ENCODE measurements at places on chromosomes 6 and 20. TPM values are rescaled to one million over a fixed set of nuclear protein-coding genes. Genes with fewer than 3 reads are reported as not detected.

- no peak overlapping the region for H3K27ac ChIP-seq
- no peak for ATAC-seq
- no peak overlapping the region for H3K4me3 ChIP-seq
Measured at GRCh38 chr6:110596354-110596753, 119.9 kb upstream of the SLC22A16 start.

GRCh38 chr6:166402582-166403277 is 20.0 kb upstream of the MPC1 start:
- no peaks in the 10 kb centered on the region for H3K4me1 ChIP-seq
- no peak for ATAC-seq
- H3K36me3 ChIP-seq = no peaks in the 10 kb centered on the region
- no peak overlapping the region for H3K4me3 ChIP-seq

GRCh38 chr20:34922654-34923381 is 32.8 kb downstream of the GSS start:
- H3K27me3 ChIP-seq = no peaks in the 10 kb centered on the region
- H3K36me3 ChIP-seq = peaks cover 16% of the 10 kb centered on the region
- no peak for ATAC-seq
- H3K4me1 ChIP-seq = peaks cover 23% of the 10 kb centered on the region
- no peak overlapping the region for H3K27ac ChIP-seq

DNA sequence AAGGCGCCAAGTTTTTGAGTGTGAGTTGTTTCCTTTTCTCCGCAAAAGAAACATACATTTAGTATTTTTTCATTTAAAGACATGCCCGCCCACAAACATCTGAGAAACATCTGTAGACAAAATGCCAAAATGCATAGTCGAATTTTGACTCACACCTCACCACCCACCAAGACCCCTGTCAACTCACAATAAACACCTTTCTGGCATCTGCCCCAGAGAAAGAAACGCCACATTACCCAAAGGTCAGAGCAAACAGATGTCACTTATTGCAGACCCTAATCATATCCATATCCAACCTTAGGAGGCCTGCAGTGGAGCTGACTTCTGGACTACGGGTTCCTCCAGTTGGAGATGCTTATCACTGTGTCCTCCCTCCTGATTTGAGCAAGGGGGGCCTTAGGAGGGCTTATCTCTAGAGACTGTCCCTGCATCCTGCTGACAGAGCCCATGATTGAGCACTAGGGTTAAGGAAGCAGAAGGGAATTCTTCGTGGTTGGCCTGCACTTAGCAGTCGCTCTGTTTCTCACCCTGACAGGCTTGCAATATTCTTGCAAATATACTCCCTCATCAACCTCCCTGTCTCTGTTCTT is 90.5 kb upstream of the TBX18 start:
- no peak for ATAC-seq
- H3K27ac ChIP-seq = no peak overlapping the region
- no peaks in the 10 kb centered on the region for H3K27me3 ChIP-seq
- no peaks in the 10 kb centered on the region for H3K4me1 ChIP-seq
- H3K4me3 ChIP-seq = no peak overlapping the region
- no peaks in the 10 kb centered on the region for H3K36me3 ChIP-seq

- ATAC-seq = peak; percentile 35
- H3K4me3 ChIP-seq = no peak overlapping the region
- no peaks in the 10 kb centered on the region for H3K27me3 ChIP-seq
- no peaks in the 10 kb centered on the region for H3K4me1 ChIP-seq
- no peak overlapping the region for H3K27ac ChIP-seq
- H3K36me3 ChIP-seq = no peaks in the 10 kb centered on the region
Measured at GRCh38 chr6:140101367-140101766, 726.9 kb upstream of the CITED2 start.

DNA sequence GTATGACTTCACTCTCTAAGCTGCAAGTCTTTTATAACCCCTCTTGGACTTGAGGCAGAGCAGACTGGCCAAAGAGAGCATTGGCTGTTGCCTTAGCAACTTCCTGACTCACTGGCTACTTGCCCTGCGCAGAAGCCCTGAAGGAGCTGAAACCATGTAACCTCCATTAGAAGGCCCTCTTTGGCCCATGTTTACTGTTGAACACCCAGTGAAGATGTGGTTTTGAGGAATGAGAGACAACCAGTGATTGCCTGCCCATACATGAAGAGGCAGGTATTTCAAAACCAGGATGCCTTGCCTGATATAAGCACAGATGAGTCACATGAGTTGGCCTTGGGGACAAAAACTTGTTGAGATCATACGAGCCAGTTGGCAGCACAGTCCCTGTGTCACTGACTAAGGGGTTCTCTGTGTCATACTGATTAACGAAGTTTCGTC is 182.5 kb downstream of the EDN1 start:
- peaks cover 15% of the 10 kb centered on the region for H3K27me3 ChIP-seq
- no peak for ATAC-seq
- no peaks in the 10 kb centered on the region for H3K36me3 ChIP-seq
- H3K4me3 ChIP-seq = no peak overlapping the region
- H3K27ac ChIP-seq = no peak overlapping the region

GRCh38 chr6:101776919-101777350 is 383.4 kb downstream of the GRIK2 start:
- H3K4me3 ChIP-seq = no peak overlapping the region
- no peaks in the 10 kb centered on the region for H3K27me3 ChIP-seq
- H3K4me1 ChIP-seq = no peaks in the 10 kb centered on the region
- no peak for ATAC-seq

DNA sequence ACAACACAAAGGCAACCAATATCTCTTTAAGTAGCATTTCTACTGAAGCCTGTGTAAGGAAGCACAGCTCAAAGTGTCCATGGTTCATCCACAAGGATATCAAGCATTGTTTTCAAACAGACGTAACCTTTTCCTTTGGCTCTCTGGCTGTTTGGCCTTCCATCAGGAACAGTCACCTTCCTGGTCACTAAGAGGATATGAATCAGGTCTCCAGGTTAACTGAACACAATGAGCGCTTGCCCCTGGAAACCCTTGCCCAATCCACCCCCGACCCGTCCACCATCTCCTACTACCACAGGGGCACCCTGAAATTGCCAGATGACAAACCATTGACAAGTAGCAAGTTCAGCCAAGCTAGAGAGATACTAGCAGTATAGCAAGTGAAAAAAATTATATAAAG is 114.4 kb upstream of the COL21A1 start:
- H3K27me3 ChIP-seq = peaks cover 9% of the 10 kb centered on the region
- H3K36me3 ChIP-seq = no peaks in the 10 kb centered on the region
- no peaks in the 10 kb centered on the region for H3K4me1 ChIP-seq

DNA sequence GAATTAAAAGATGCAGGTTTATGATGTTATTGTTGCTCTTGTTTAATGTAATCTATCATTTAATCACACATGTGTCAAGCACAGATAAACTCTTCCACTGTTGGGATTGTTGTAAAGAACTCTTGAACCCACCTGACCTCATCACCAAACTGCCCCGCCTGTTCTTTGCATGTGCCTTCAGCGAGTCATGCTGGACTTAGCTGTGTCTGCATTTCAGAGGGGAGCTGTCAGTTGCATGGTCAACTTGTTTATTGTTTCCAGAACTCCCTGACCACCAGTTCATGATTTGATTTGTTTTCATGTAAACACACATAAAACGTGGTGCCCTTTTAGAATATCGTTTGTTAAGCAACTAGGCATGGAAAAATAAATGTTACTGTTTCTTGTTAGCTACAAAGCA is 93.6 kb downstream of the KHDC1L start:
- no peak overlapping the region for H3K4me3 ChIP-seq
- H3K27me3 ChIP-seq = peaks cover 22% of the 10 kb centered on the region
- peaks cover 5% of the 10 kb centered on the region for H3K4me1 ChIP-seq
- H3K36me3 ChIP-seq = no peaks in the 10 kb centered on the region

GRCh38 chr20:24720957-24721356 is 228.1 kb upstream of the CST7 start:
- H3K27ac ChIP-seq = no peak overlapping the region
- no peak for ATAC-seq
- H3K4me3 ChIP-seq = no peak overlapping the region
- no peaks in the 10 kb centered on the region for H3K4me1 ChIP-seq
- peaks cover 27% of the 10 kb centered on the region for H3K27me3 ChIP-seq

GRCh38 chr6:132962936-132963868 is 148.8 kb downstream of the RPS12 start:
- H3K27ac ChIP-seq = no peak overlapping the region
- no peak overlapping the region for H3K4me3 ChIP-seq
- H3K4me1 ChIP-seq = no peaks in the 10 kb centered on the region
- peak; percentile 62 for ATAC-seq
- H3K36me3 ChIP-seq = no peaks in the 10 kb centered on the region

DNA sequence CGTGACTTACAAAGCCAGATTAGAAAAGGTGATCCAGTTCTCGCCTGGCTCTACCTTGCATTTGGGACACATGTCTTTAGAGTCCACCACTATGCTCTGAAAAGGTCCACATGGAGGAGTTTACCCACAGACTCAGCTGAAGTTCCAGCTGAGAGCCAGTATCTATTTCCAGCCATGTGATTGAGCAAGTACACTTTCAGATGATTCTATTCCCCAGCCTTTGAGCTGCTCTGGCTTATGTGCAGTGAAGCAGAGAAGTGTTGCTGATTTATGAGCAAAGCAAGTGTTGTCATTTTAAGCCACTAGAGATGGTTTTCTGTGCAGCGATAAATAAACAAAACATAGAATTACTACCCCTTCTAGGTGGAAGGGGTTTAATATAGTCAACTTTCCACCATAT is 520.8 kb upstream of the RNF217 start:
- H3K27ac ChIP-seq = no peak overlapping the region
- ATAC-seq = no peak
- no peaks in the 10 kb centered on the region for H3K4me1 ChIP-seq

- H3K4me3 ChIP-seq = no peak overlapping the region
- no peaks in the 10 kb centered on the region for H3K36me3 ChIP-seq
- ATAC-seq = no peak
- H3K4me1 ChIP-seq = no peaks in the 10 kb centered on the region
- H3K27ac ChIP-seq = no peak overlapping the region
- H3K27me3 ChIP-seq = peaks cover 18% of the 10 kb centered on the region
Measured at GRCh38 chr20:23257106-23257761, 93.4 kb upstream of the NXT1 start.

DNA sequence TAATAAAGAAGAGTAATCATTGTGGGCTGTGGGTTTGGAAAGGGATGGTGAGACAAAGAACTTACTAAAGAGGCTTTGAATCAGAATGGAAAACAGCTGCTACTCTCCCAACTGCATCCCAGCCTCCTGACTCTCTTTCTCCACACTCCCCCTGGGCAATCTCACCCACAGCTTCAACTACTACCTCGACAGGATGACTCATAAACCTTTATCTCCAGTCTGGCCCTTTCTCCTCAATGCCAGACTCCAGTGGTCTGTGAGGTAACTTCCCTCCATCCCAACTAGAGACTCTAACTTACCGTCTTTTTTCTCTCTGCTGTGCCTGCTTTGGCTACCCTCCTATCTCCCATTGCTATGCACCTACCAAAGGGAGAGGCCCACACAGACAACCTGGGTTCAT is 135.3 kb upstream of the RREB1 start:
- peaks cover 6% of the 10 kb centered on the region for H3K27me3 ChIP-seq
- no peak for ATAC-seq
- no peaks in the 10 kb centered on the region for H3K36me3 ChIP-seq

DNA sequence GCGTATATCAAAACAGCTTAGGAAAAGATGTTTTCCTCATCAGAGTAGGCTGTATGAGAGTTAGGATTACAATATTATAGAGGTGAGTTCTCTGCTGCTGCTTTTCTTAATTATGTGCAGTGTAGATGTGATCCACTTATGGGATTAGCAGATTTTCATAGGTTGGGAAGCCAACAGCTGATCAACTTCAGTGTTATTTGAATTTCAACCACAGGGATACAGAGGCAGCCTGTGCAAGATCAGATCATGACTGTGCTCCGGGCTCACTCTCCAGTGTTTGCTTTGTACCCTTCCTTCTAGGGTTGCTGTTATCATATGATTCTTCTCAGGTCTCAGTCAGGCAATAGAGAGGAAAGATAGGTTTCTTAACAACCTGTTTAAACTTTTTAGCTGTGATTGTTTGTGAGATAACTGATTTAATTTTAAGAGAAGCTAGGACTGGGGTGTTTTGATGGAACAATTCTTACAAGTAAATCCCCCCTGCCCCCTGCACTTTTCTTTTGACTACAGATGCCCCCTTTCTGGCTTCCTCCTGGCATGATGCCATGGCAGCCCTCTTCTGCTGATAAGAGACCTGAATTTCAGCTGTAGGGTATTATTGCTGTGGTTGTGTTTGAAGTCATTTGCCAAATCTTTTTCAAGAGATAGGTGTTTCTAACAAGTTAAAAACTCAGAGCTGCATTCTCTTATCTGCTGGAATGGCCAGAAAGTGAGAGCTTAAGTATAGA is 8.5 kb downstream of the RNF8 start:
- no peak overlapping the region for H3K27ac ChIP-seq
- H3K36me3 ChIP-seq = peaks cover 55% of the 10 kb centered on the region
- ATAC-seq = no peak
- H3K4me1 ChIP-seq = peaks cover 7% of the 10 kb centered on the region
- no peaks in the 10 kb centered on the region for H3K27me3 ChIP-seq

- H3K4me3 ChIP-seq = no peak overlapping the region
- peaks cover 19% of the 10 kb centered on the region for H3K4me1 ChIP-seq
- no peak overlapping the region for H3K27ac ChIP-seq
- ATAC-seq = no peak
- H3K27me3 ChIP-seq = no peaks in the 10 kb centered on the region
- H3K36me3 ChIP-seq = peaks cover 55% of the 10 kb centered on the region
Measured at GRCh38 chr6:143457563-143458359, 7.2 kb downstream of the PEX3 start.

DNA sequence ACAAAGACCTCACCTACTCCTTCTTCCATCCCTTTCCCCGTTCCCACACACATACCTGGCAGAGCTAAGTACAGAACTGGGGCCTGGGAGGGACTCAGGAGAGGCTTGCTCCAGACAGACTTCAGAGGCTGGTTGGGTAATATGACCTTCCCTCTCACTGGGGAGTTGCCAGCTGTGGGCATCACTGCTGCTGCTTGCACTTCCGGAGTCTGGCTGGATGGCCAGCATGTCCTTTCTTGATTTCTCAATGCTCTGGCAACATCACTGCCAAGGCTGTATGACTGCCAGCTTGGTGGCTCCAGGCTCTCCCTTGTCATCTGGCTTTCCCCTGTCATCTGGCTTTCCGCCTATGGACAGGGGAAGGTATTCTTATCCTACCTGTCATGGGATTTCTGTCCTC is 47.8 kb downstream of the CDH22 start:
- H3K36me3 ChIP-seq = no peaks in the 10 kb centered on the region
- ATAC-seq = no peak
- no peak overlapping the region for H3K27ac ChIP-seq
- H3K4me3 ChIP-seq = no peak overlapping the region
- peaks cover 26% of the 10 kb centered on the region for H3K27me3 ChIP-seq

DPPA5 gene
- not detected for total RNA-seq

IYD gene
- total RNA-seq = not detected

NRSN1 gene
- total RNA-seq = not detected

EFCAB8 gene
- total RNA-seq = 0.19 TPM

CPNE5 gene
- 3.9 TPM for total RNA-seq

SALL4 gene
- total RNA-seq = 0.50 TPM

GPX5 gene
- total RNA-seq = not detected

PRPF6 gene
- total RNA-seq = 88.5 TPM

HSPA12B gene
- not detected for total RNA-seq

MRAP2 gene
- total RNA-seq = 0.11 TPM
